ENCODE measurements at places on chromosomes 7 and 10.

- no peak overlapping the region for H3K4me3 ChIP-seq
- DNase-seq, result peak; percentile 30
- H3K36me3 ChIP-seq, result no peaks in the 10 kb centered on the region
- peaks cover 14% of the 10 kb centered on the region for H3K4me1 ChIP-seq
Measured at GRCh38 chr10:48519481-48520183, 85.2 kb downstream of the ARHGAP22 start.

GRCh38 chr7:157577061-157577460, 240.3 kb downstream of the DNAJB6 start:
- no peak overlapping the region for H3K4me3 ChIP-seq
- no peaks in the 10 kb centered on the region for H3K36me3 ChIP-seq
- H3K27me3 ChIP-seq, result peaks cover 10% of the 10 kb centered on the region
- no peak for DNase-seq

GRCh38 chr10:114577133-114577532, 80.9 kb downstream of the ABLIM1 start:
- H3K36me3 ChIP-seq, result no peaks in the 10 kb centered on the region
- DNase-seq, result no peak
- H3K4me3 ChIP-seq, result no peak overlapping the region
- no peaks in the 10 kb centered on the region for H3K27me3 ChIP-seq
- peaks cover 27% of the 10 kb centered on the region for H3K4me1 ChIP-seq

- no peak overlapping the region for H3K4me3 ChIP-seq
- no peak for DNase-seq
- H3K27ac ChIP-seq, result peak overlapping the region; percentile 22
- H3K27me3 ChIP-seq, result no peaks in the 10 kb centered on the region
- H3K4me1 ChIP-seq, result peaks cover 35% of the 10 kb centered on the region
Measured at GRCh38 chr10:72250666-72251065, 23.1 kb upstream of the DDIT4 start.
